ENCODE measurements at places on chromosomes 11 and 22.
A peak's percentile ranks its signal among the peaks of the same experiment; 100 is the strongest.

- no peak for DNase-seq
Measured at GRCh38 chr11:124898711-124899110, 1.0 kb upstream of the ROBO4 start.

DNA sequence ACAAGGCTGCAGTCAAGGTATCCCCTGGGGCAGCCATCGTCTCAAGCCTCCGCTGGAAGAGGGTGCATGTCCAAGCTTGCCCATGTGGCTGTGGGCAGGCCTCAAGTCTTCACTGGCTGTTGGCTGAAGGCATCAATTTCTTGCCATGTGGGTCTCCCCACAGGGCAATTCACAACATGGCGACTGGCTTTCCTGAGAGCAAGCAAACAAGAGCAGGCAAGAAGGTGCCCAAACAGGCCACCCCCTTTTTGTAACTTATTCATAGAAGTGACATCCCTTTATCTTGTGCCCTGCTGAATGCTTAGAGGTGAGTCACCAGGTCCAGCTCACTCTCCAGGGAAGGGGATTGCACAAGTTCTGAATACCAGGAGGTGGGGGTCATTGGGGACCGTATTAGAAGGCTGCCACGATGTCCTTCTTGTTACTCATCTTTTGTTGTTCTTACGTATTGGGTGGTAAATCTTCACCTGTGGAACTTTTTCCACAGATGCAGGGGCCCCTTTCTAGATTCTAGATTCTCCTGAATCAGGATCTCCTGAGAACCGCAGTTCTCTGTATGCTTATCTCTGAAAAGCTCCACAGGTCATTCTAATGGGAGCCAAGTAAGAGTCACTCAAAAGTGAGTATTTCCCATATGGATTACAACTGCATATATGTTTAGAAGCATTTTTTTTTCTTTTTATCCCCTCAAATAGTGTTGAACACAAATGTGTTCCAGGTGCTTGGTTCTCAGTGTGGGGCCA is 44.2 kb upstream of the MICAL2 start:
- DNase-seq = peak; percentile 43

DNA sequence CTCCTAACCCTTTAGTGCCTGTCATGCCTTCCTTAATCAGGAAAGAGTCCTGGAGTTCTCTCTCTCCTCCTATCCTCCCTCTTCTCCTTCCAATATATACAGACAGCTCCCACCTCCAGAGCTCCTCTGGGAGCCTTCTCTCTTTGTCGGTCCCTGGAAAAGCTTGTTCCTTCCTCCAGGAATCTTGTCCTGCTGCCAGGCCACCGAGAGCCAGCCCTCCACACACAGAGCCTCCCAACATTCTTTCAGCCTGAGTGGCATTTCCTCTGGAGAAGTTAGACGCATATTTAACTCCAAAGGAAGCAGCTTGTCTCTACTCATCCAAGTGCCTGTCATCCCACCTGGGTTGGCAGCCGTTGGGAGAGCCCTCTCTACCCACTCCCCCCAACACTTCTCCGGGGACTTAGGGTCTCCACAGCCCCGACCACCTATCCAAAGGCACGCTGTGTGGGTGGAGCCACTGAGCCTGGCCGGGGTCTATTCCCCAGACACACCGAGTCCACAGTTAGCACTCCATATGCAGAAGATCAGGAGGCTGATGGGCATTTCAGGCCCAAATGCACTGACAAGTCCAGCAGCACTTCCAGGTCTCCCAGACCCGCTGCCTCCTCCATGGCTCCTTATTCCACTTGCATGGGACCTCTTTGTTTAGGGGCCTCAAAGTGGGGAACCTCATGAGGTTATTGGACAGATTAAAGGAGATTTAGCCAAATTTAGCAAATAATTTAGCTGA is 31.1 kb downstream of the DKK3 start:
- no peak for DNase-seq

GRCh38 chr22:25654676-25655075 is 87.3 kb upstream of the MYO18B start:
- DNase-seq = no peak

GRCh38 chr22:24495365-24495675 is 188 bp downstream of the UPB1 start:
- DNase-seq = no peak

- no peak for DNase-seq
Measured at GRCh38 chr11:117378976-117379865, 51.6 kb downstream of the CEP164 start.

DNA sequence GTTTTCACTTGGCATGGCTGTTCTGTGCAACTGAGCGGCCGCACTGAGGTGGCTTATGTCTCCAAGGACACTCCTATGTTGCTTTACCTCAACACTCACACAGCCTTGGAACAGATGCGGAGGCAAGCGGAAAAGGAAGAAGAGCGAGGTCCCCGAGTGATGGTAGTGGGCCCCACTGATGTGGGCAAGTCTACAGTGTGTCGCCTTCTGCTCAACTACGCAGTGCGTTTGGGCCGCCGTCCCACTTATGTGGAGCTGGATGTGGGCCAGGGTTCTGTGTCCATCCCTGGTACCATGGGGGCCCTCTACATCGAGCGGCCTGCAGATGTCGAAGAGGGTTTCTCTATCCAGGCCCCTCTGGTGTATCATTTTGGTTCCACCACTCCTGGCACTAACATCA is 2.1 kb downstream of the CLP1 start:
- DNase-seq = no peak

DNA sequence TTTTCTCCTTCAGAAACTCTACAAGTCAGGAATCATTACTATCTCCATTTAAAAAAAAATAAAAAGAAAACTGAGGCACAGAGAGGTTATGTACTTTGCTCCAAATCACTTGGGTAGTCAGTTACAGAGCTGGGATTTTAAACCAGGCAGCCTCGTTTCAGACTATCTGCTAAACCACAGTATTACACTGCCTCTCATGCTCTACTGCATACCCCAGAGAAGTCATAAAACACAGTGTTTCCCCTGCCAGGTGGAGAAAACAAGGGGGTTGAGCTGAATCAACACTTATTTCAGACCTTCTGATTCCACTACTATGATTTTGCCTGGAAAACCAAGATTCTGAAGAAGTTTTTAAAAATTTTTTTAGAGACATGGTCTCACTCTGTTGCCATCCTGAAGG is 132.9 kb upstream of the POU2AF2 start:
- DNase-seq = no peak

GRCh38 chr11:64894070-64894811 is 15.8 kb upstream of the EHD1 start:
- DNase-seq = peak; percentile 99

GRCh38 chr11:128399251-128400121 is 187.9 kb downstream of the ETS1 start:
- no peak for DNase-seq

DNA sequence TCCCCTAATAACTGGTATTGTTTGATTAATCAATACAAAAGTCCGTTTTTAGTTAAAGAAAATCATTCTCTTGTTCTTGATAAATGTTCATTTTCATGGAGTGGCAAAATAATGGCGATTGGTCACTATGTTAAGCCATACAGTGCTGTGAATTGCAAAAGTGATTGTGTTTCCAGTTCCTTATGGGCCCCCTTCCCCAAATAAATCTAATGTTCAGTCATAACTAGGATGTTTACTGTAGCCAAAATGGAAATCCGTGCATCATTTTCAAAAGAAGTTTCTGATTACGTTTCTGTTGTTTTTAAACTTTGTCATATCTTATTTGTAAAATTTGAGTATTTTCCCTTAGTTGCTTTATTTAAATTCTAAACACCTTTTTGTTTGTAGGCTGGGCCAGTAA is 845 bp downstream of the RBM7 start:
- DNase-seq = no peak

- DNase-seq = no peak
Measured at GRCh38 chr11:62125316-62125715, 1.5 kb downstream of the INCENP start.

DNA sequence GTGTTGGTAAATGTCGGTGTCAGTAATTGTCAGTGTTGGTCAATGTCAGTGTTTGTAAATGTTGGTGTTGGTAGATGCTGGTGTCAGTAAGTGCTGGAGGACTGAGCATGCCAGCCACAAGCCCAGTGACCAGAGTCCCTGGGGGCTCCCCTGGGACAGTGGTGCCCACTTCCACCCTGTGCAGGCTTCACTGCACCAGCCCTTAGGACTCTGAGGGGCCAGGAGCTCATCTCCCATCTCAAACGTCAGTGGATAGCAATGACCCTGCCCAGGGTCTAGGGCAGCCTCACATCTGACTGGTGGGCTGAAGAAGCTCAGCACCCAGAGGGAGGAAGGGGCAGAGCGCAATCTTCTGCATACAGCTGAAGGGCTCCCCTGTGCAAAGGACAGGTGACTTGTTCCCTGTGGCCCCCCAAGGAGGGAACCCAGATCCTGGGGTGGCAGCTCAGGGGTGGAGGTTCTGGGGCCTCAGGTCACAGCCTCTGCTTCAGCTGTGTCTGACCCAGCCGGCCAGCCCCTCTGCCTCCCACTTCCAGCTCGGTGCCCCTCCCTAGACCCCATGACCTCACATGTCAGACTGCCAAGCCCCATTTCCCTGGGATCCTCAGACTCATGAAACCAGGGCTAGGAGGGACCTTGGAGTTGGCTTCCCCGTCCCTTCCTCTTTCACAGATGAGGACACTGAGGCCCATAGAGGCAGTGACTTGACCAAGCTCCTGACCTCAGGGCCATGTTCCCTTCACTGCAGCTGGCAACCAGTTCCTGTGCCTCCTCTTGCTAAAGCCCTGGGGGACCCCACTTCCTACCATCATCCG is 138.4 kb downstream of the CRYBB2 start:
- DNase-seq = no peak

- DNase-seq = no peak
Measured at GRCh38 chr22:25406510-25407210, 157.8 kb upstream of the GRK3 start.

DNA sequence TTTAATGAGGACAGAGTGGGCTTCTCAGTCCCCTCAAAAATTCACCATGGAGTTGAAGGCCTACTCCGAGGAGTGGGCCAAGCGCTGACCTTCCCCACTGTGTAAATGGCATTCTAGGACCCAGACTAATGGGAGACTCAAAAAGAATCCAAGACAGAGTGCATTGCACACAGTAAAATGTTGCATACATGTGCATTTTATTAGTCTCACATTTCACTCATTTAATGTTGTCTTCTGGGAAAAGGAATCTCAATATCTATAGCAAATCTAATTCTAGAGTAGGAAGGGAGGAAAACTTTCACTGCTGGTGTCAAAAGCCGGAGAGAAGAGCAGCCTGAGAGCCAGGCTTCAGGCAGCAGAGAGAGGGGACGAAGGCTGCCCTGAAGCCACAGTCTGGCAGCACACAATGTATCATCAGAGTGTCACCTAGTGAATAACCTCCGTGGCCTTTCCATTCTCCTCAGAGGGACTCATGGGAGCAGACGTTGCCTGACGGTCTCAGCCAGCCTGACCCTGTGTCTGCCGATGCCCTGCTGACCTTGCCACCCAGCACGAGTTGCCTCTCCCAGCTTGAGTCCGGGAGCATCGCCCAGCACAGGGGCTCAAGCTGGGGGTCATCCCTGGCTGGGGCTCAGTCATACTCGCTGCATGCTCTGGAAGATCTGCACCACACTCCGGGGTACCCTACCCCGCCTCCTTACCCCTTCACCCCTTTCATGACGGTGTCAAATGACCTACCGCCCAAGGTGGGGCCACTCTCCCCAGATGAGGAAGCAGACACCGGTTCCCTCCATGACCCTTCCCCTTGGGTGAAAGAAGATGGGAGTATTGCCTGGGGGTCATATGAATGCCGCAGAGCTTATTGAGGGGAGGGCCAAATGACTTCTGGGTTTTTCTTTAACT is 12.9 kb upstream of the POU2AF3 start:
- DNase-seq = no peak

GRCh38 chr22:45602004-45602733 is 69.5 kb upstream of the ATXN10 start:
- no peak for DNase-seq

DNA sequence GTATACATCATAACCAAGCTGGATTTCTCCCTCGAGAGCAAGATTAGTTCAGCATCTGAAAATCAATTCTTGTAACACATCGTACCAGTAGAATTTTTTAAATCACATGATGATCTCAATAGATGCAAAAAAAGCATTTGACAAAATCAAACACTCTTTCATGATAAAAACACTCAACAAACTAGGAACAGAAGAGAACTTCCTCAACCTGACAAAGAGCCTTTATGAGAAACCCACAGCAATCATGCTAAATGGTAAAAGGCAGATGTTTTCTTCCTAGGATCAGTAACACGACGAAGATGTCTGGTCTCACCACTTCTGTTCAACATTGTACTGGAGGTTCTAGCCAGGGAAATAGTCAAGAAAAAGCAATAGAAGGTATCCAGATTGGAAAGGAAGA is 34.1 kb upstream of the TMPRSS4 start:
- no peak for DNase-seq

DNA sequence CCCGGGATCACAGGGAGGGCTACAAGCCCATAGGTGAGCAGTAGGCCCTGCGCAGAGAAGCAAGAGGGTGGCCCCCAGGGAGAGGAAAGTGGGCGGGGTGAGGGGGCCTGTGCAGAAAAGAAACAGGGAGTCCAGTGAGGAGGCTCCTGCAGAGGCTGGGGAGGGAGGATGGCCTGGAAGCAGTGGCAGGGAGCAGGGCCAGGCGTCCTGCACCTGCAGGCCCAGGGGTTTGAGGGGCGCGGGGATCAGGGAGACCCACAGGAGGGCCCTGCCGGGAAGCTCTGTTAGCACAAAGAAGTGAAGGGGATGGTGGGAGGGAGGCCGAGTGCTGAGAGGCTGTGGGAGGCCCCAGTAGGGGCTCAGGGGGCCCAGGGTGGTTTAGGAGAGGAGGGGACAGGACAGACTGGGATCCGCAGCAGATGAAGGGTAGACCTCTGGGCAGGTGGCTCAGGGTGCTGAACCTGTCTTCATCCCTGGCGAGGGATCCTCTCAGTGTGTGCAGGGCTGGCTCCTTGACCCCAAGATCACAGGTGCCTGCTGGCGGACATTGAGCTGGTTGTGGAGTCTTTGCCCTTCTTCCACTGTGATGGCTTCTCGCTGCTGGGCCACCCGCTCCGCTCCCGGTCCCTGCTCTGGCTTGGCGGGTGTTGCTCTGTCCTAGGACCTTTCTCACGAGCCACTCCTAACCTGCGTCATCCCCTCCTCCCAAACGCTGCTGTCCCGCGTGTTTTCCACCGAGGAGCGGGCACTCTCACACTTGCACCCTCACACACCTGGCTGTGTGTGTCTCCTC is 31.8 kb upstream of the CELSR1 start:
- DNase-seq = no peak

DNA sequence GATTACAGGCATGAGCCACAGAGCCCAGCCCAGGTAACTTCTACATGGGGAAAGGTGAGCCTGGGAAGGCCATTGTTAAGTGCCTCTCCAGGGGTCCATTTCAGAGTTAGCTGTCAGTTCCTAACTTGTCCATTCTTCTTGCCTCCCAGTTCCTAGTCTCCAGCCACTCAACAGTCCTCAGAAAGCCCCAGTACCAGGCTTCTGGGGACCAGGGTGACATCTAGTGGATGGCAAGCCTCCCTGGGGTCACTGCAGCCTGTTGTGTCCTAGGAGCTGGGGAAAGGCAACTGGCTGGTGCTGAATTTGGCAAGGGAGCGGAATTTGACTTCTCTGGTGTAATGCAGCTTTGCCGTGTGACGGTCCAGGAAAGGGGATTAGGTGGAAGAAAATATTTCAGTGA is 2.1 kb downstream of the LGALS12 start:
- DNase-seq = no peak

GRCh38 chr22:37228106-37229011 is 15.7 kb downstream of the RAC2 start:
- no peak for DNase-seq

- no peak for DNase-seq
Measured at GRCh38 chr11:121561240-121561639, 108.5 kb upstream of the SORL1-AS1 start.
